HFF-Myc (cell line): ENCODE measurements at places on chromosomes 12 and 14.

DNA sequence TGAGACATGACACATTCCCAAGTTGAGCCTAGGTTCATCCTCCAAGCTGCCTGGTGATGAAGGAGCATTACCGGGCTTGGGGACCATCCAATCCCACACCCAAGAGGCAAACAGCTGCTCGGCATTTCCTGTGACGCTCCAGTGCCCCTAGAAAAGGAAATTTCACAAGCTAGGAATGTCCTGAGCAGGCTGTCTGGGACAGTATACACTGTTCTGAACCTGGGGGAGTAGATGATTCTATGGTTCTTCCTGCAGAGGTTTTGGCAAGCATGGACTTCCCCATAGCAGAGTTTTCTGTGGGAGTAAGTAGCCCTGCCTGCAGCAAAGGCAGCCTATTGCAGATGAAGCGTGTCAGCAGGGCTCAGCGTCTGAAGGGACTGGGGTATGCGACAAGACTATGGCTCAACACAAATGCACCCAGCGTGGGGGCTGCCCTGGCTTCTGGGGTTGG is 47.4 kb upstream of the SRSF5 start:
- DNase-seq, result no peak

DNA sequence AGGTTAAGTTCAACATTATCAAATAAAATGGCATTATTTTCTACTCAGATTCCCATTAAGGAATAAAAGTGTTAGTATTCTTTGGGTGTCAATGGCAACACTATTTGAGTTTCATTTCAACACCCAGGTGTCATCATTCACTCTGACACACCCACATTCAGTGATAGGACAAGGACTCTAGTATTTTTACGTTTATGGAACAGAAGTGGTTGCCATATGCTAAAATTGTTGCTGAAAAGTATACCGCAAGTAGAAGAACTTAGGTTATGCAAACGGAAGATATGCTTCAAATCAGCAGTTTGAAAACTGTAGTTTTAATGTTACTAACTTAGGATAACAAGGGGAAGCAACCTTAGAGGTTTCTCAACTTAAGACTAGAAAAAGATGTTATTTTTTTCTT is 20.0 kb upstream of the SGPP1 start:
- no peak for DNase-seq

- DNase-seq, result no peak
Observed at GRCh38 chr12:78406828-78407227, 457.7 kb upstream of the SYT1 start.

DNA sequence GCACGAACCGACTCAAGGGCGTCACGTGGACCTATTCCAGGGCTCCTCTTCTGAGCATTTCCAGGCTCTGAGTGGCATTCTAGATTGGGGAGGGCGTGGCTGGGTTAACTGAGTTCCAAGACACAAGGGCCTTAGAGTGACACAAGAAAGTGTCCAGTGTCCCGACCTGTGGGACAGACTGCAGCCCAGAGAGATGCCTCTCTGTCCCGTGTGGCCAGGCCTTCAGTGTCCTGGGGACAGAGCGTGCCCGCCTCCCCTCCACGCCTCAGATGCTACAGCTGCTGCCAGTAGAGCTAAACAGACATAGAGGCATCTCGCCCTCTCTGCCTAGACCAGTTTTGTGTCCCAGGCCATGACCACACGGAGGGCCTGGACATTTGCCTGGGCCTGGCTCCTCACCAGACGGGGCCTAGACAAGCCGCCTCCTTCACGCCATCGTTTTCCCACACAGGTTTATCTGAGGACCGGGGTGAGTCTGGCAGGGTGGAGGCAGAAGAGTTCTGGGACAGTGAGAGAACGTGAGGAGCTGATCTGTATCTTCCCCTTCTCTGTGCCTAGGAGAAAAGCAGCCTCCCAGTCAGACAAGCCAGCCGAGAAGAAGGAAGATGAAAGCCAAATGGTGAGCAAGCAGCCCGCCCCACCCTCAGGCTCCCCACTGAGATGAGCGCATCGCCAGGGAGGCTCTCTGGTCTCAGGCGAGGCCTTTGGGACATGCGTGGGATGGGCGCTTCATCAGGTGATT is 27.1 kb downstream of the DEGS2 start:
- peak; percentile 15 for DNase-seq

DNA sequence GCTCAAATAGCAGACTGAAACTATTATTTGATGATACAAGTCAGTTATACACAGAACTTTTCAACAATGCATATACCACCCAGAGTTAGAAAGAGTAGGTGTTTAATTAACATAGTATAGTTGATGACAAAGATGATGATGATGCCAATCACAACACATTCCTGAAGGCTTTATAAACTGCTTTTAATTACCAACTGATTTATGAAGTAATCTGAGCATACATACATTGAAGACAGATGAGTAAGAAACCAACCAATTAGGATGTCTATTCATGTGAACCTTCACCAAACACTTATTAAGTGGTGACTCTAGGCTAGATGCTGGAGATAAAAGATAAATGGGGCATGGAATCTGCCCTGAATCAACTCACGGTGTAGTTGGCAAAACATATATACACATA is 600.9 kb upstream of the FLRT2 start:
- DNase-seq, result no peak

DNA sequence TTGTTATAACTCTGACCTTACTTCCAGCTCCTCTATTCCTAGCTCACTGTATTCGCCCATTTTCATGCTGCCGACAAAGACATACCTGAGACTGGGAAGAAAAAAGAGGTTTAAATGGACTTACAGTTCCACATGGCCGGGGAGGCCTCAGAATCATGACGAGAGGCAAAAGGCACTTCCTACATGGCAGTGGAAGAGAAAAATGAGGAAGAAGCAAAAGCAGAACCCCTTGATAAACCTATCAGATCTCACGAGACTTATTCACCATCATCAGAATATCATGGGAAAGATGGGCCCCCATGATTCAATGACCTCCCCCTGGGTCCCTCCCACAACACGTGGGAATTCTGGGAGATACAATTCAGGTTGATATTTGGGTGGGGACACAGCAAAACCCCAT is 14.5 kb upstream of the PHC1 start:
- DNase-seq, result no peak

DNA sequence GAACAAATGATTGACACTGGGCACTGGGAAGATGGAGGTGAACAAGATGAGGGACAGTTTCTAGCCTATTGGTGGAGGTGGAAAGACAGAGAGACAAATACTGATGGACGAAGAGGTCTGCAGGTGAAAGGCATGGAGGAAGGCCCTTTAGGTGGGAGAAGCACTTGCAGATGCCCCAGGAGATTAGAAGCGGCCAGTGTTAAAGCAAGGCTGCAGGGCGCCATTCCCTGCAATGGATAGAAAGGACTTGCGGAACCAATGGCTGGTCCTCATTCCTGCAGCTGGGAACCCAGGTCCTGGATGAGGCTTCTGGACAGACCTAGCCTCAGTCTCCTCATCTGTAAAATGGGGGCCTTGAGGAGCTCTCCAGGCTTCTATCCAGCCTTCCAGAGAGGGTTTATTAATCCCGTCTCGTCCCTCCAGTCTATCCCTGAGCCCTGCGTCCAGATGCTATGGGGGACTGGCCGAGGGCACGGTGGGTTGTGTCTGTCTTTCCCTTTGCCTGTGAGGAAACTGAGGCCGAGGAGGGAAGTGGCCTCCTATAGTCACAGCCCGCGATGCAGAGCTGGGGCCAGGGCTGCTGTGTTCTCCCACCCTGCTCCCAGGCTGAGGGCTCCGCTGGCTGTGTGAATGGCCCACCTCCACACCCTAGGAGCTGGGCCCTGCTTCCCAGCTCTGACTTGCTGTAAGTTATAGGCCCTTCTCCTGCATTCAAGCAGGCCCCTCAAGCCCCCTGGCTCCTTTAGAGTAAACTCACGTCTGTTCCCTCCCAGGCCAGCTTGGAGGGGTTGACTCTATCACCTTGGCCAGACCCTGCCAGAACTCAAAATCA is 33.0 kb downstream of the CYP46A1 start:
- DNase-seq, result no peak

GRCh38 chr14:63726499-63726898 is 1.4 kb downstream of the SGPP1 start:
- no peak for DNase-seq

- DNase-seq, result no peak
Observed at GRCh38 chr12:95446506-95446900, 27.4 kb upstream of the METAP2 start.

GRCh38 chr14:75418850-75419768 is 8.7 kb upstream of the JDP2 start:
- no peak for DNase-seq

DNA sequence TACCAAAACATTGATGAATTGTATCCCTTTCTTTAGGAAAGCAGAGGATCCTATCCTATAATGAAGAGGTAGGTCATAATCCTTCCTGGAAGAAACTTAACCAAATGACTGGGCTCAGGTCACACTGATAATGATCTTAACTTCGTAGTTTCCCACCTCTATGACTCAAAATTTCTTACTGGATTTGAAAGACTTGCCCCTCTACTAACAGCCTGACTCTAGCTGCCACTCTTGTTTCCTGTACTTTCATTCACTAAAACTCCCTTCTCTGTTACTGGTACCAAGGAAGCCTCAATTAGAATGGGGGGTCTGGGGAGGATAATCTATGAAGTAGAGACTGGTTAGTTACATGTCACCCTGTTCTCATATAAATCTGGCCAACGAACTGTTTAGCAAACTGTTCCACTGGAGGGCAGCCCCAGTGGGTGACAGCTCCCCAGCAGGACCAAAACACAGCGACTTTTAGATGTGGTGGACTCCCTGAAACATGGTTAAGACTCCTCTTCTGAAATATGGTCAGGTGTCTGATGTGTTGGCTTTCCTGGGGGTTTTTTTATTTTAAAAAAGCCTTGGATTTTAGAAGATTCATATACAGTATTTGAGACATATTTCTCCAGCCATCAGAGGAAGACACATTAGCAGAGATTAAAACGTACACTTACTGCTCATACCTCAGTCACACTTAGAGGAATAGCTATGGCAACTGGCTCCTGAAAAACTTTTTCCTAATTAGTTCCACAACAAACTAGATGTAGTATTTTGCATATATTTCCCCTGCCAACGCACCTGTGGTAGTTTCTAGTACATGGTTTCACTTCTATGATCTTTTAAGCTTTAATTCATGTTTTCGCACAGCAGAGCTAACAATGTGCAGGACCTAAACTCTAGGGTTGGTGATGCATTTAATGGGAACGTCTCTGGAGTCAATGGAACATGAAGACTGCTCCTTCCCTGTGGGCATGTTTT is 72.3 kb downstream of the ACADS start:
- no peak for DNase-seq
